ENCODE measurements at places on chromosomes 3 and 15. TPM values are rescaled to one million over a fixed set of nuclear protein-coding genes. Genes with fewer than 3 reads are reported as not detected.

DNA sequence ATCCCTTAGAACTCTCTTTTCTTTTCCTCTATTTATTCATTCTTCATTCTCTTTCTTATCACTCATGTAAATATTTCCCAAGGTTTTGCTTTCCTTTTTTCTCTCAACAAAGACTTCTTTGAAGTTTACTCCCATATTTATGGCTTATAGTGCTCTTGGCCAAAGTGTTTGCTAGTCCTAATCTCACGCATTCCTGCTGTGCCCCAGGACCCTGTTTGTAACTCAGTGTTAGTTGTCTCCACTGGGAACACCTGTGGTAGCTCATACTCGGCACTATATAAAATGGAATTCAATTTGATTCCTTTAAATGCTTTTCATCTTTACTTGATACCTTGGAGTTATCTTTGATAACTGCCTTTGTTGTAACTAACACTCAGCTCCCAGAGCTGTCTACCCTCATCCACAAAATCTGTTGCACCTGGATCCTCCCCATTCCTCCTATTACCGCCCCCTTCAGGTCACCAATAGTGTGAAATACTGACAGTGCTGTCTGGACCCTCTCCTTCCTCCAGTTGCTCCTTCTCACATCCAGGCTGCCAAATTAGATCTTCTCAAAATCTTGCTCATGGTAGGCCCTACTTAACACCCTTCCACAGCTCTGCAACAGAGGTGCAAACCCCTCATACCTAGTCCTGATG, 76.8 kb downstream of the TIGIT start:
- DNase-seq = no peak
- no peak overlapping the region for H3K4me3 ChIP-seq
- H3K27ac ChIP-seq = no peak overlapping the region
- H3K27me3 ChIP-seq = no peaks in the 10 kb centered on the region
- H3K36me3 ChIP-seq = no peaks in the 10 kb centered on the region
- no peaks in the 10 kb centered on the region for H3K4me1 ChIP-seq

- no peak for DNase-seq
- no peaks in the 10 kb centered on the region for H3K27me3 ChIP-seq
- H3K4me1 ChIP-seq = no peaks in the 10 kb centered on the region
- H3K36me3 ChIP-seq = no peaks in the 10 kb centered on the region
- no peak overlapping the region for H3K27ac ChIP-seq
- H3K4me3 ChIP-seq = no peak overlapping the region
Observed at GRCh38 chr3:138242466-138242865, 55.4 kb downstream of the ARMC8 start.

DNA sequence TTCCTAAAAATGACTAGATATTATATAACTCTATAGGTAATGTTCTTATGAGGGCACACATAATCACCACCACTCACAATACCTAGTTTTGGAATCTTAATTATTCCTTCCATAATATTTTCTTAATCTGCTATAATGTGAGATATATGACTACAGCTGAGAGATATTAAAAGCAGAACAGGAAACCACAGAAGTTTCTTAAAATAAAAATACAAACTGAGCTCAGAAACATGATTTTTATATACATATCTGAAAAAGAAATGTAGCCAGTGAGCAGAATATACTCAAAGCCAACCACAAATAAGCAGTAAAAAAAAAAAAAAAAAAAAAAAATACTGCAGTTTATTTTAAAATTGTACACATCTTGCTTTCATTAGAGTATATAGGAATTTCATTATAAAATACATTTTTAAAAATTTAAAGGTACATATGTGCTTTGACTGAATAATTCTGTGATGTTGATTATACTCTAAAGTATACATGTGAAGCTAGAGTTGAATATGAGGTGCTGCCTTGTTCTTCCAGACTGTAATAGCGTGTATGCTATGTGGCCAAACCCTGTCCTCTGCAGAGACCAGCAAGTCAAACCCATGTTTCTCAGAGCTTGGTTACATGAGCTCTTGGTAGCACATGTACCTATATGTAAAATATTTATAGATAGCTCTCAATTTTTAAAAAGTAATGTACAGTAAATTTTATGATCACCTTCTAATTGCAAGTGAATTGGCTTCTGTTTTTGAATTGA, 175.0 kb downstream of the UBE2E2 start:
- no peaks in the 10 kb centered on the region for H3K36me3 ChIP-seq
- H3K4me1 ChIP-seq = no peaks in the 10 kb centered on the region
- no peaks in the 10 kb centered on the region for H3K27me3 ChIP-seq
- H3K4me3 ChIP-seq = no peak overlapping the region
- no peak for DNase-seq

DNA sequence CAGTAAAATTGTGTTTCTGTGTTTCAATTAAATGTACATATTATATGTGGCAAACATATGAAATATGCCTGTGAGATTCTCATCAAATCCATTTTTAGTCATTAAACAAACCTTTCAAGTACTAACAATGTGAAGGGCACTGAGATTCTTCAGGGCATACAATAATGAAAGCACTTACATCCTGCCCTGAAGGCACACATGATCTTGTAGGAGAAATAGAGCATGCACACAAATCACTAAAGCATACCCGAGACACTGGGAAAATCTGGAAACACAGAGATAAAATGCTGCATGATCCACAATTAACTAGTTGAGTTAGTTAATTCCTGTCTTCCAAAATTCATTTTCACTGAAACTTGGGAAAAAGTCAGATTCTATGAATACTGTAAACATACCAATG, 810.5 kb upstream of the NECTIN3 start:
- H3K36me3 ChIP-seq = no peaks in the 10 kb centered on the region
- H3K4me1 ChIP-seq = no peaks in the 10 kb centered on the region
- no peak overlapping the region for H3K4me3 ChIP-seq
- no peak for DNase-seq
- no peak overlapping the region for H3K27ac ChIP-seq

ARHGEF26 gene
- total RNA-seq = 9.4 TPM
